ENCODE measurements at places on chromosomes 13 and 19. TPM values are rescaled to one million over a fixed set of nuclear protein-coding genes. Genes with fewer than 3 reads are reported as not detected.

GRCh38 chr13:44617648-44618047 is 41.5 kb upstream of the TSC22D1 start:
- DNase-seq: no peak

DNA sequence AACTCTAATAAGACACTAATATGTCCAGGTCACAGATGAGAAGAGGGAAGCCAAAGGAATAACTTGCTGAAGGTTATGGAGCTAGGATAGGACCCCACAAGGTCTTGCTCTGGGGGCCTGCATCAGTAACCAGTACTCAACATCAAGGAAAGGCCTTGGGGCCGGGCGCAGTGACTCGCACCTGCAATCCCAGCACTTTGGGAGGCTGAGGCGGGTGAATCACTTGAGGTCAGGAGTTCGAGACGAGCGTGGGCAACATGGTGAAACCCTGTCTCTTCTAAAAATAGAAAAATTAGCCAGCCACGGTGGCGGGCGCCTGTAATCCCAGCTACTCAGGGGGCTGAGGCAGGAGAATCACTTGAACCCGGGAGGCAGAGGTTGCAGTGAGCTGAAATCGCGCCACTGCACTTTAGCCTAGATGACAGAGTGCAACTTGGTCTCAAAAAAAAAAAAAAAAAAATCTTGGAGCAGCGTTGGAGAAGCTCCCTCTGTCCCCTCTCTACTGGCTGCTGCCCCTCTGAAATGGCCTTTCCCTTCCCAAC is 1.8 kb downstream of the LONP1 start:
- no peak for DNase-seq

DNA sequence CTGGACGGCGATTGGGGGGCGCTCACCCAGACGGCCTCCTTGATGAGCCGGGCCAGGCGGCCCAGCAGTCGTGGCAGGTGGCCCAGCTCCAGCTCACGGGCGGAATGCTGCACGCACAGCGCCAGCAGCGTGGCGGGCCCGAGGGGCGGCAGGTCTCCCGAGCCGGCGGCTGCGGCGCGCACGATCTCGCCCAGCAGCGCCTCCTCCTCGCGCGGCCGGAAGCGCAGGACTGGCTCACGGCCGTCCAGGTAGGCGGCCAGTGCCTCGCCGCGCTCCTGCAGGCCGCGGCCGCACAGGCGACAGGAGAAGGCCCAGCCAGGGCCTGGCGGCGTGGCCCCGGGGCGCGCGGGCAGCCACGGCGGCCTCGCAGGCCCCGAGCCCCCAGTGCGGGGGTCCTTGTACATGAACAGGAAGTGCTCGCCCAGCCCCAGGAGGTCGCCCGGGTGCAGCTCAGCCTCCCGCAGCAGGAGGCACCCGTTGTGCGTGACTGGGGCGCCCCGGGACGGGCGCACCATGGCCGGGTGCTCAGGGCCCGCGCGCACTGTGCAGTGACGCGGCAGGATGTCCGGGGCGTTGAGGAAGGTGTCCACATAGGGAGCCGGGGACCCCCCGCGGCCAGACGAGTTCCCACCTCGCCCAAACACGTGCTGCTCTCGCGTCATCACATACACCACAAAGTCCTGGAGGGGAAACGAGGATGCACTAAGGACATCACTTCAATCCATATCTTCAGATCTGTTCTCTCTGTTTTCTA is 9.6 kb upstream of the MAMSTR start:
- no peak for DNase-seq

DNA sequence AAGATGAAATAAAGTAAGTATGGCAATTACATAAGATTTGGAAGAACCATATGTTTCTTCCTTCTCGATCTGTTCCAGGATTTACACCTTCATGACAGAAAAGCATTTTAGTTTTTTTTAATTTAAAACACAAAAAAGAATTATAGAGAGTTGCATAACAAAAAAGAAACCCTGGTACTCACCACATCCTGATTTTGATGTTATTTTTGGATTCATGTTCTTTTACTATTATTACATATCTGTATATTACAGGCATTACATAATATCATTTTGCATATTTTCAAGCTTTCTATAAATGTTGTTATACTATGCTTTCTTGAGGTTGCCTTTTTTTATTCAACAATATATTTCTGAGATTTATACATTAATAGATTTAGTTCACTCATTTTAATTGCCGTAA is 6.7 kb upstream of the KATNAL1 start:
- DNase-seq: no peak

DNA sequence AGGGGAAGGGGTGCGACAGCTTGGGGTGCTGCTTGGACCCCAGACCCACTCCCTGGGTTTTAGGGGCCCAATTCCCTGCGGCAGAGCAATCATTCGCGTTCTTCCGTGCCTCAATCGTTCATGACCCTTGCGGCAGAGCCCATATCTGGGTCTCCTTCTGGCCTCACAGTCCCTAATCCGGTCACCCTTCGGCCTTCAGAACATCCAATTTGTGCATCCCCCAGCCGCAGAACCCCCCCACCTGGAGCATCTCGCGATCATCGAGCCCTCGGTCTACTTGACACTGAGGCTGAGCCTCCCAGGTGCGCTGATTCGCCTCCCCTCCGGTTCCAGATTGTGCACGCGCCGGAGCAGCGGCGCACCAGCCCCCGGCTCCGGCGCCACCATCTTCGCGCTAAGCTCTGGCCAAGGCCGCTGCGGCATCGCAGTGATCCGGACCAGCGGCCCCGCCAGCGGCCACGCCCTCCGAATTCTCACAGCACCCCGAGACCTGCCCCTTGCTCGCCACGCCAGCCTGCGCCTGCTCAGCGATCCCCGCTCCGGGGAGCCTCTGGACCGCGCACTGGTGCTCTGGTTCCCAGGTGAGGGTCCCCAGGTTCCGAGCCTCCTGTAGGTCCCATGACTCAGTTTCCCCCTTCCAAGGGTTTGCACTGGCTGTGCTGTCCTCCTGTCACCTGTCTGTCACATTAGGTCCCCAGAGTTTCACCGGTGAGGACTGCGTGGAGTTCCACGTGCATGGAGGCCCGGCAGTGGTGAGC is 501 bp downstream of the GTPBP3 start:
- DNase-seq: no peak

DNA sequence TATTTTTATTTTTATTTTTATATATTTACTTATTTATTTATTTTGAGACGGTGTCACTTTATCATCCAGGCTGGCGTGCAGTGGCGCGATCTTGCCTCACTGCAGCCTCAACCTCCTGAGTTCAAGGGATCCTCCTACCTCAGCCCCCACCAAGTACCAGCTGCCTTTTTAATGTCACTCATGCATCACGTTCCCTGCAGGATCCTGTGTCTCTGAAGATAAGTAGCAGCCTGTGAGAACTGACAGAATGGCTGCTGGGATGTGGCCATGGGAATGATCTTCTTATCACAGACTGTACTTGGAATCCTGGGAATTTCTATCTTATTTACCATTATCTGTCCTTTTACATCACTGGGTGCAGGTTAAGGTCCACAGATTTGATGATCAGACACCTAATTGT is 9.2 kb upstream of the ZNF761 start:
- DNase-seq: no peak

- no peak for DNase-seq
These were observed 21.1 kb downstream of the PROSER1 start for GRCh38 chr13:39016787-39017186.

GRCh38 chr13:30732046-30732390 is 3.3 kb upstream of the ALOX5AP start:
- DNase-seq: no peak

GRCh38 chr19:28023064-28023463 is 1189.9 kb downstream of the UQCRFS1 start:
- DNase-seq: no peak

DNA sequence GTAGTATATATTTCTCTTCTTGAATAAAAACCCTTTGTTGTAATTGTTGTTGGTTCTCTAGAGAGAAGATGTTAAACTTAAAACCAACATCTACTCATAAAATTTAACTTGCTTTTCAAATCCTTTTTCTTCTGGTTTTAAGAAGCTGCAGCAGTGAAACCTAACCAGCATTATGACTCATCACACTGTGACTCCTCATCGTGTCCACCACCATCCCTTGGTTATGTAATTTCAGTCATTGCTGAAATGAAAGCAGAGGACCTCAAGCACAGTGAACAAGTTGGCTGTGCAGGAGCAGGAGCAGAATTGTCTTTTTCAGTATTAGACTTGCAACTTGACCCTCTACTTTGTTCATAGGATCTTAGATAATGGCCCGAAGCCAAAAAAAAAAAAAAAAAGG is 64.9 kb upstream of the HTR2A start:
- DNase-seq: no peak

DNA sequence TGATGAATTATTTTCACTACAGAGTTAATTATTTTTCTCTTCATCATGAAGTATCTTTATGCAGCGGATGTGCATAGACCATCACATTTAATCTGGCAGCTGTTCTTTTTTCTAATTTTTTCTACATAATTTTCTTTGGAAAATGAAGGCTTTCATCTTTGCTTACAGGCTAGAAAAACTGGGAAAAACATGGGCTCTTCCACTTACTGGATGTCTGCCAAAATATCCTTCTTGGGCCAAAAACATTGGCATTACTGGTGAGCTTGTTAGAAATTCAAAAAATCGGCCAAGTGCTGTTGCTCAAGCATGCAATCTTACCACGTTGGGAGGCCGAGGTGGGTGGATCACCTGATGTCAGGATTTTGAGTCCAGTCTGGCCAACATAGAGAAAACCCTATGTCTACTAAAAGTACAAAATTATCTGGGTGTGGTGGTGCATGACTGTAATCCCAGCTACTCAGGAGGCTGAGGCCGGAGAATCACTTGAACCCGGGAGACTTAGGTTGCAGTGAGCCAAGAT is 176.8 kb downstream of the ZNF737 start:
- DNase-seq: no peak

- no peak for DNase-seq
These were observed 59.4 kb downstream of the TSC22D1 start for GRCh38 chr13:44516771-44517170.

- DNase-seq: no peak
These were observed 302.6 kb downstream of the PCDH9 start for GRCh38 chr13:66927562-66927961.

DNA sequence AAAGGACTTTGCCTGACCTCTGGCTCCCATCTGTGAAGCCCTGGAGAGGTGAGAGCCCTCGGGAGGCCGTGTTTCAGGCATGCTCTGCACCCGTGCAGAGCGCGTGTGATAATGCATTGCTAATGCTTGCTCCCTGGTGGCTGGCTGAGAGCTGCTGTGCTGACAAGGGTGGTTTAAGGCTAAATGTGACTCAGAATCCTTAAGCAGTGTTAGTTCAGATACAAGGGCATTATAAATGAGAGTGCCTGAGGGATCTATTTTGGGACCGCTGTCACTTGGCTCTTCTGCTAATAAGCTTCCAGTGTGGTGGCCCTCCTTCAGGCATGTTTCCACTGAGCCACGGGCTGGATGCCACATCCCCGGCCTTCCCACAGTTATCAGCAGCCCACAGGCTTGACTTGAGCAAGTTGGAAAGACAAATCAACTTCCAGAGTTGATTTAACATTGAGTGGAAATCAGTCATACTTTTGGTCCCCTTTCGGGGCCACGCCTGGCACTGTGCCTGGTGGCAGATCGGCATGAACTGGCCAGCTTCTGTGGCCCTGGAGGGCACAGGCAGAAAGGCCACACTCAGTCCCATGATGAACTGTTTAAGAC is 17.0 kb downstream of the ALOX5AP start:
- DNase-seq: no peak

GRCh38 chr19:46493236-46494145 is 2.2 kb downstream of the PNMA8B start:
- DNase-seq: no peak

DNA sequence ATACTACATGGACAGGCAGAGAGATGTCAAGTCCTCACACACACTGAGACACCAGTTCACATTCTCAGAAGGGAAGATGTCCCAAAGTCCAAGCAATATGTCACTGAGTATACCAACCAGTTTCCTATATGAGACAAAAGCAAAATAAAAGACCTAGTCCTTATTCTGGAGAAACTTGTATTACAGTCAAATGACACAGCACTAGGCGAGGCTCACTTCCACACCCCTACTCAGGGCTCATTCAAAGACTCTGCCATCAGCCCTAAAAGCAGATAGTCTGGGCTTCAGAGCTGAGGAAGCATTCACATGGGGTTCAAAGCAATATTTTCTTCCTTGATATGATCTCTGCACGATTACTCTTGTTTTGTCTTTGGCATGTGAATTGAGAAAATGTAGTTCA is 129.9 kb upstream of the UBL3 start:
- no peak for DNase-seq

- DNase-seq: no peak
These were observed 71.8 kb downstream of the SPACA7 start for GRCh38 chr13:112447761-112448603.

- DNase-seq: no peak
These were observed 748 bp upstream of the SIGLEC8 start for GRCh38 chr19:51458899-51459505.

DNA sequence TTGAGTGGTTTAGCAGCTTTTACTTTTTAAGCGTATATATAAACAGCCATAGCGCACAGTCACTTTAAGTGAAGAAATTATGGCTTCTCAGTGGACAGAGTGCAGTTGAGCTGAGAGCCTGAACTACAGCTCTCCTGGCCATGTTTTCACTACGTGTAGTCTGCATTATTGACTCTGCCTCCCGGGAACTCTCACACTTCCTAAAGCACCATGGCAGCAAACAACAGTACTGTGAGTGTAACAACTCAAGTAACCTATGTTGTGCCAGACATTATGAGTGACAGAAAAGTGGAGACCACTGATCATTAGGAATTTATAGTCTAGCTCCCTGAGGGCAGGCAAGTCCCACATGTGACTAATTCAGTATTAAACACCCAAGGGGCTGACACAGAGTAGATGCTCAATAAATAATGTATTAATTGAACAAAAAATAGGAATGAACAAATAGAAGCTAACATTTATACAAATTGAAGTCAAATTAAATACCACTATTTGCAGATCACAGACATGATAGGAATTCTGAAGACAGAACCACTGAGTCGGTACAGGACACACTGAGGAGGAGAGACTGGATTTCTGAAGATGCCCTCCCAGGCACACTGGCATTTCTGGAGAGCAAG is 19.7 kb downstream of the EFNB2 start:
- no peak for DNase-seq

IZUMO4 gene
- 5.9 TPM for total RNA-seq

GJA3 gene
- total RNA-seq: 0.13 TPM

SIGLEC12 gene
- 0.34 TPM for total RNA-seq

KL gene
- 3.6 TPM for total RNA-seq

ZNF729 gene
- total RNA-seq: not detected

C19orf67 gene
- not detected for total RNA-seq

ATP4A gene
- not detected for total RNA-seq

U2AF1L4 gene
- total RNA-seq: 32.9 TPM

KLK15 gene
- total RNA-seq: not detected

Data from ureter (tissue), 1 donor.